ENCODE measurements at places on chromosomes 5 and 9. TPM values are rescaled to one million over a fixed set of nuclear protein-coding genes. Genes with fewer than 3 reads are reported as not detected.
A peak's percentile ranks its signal among the peaks of the same experiment; 100 is the strongest.

DNA sequence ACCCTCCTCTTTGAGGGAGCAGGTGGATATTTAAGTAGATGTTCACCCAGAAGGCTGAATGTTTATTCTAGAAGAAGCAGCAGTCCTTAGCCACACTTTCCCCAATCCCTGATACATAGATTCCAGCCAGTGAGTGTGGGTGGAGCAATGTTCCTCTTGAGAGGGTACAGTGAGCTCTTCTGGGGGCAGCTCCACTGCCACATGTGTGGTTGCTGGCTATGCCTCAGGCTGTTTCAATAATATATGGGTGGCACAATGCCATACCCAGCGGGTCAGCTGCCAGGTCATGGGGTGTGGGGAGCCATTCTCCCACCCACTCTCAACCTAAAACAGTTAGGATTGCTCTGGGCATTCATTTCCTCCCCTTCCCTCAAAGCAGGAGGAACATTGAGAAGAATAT, 61.6 kb upstream of the DAB2 start:
- DNase-seq = no peak

GRCh38 chr9:104765138-104765537, 1.2 kb downstream of the NIPSNAP3B start:
- no peak for DNase-seq

GRCh38 chr9:121386442-121387175, 16.6 kb upstream of the STOM start:
- DNase-seq = no peak

- DNase-seq = no peak
Observed at GRCh38 chr5:126368239-126368812, 54.9 kb upstream of the GRAMD2B start.

GRCh38 chr9:5712651-5713390, 83.9 kb downstream of the RIC1 start:
- no peak for DNase-seq

DNA sequence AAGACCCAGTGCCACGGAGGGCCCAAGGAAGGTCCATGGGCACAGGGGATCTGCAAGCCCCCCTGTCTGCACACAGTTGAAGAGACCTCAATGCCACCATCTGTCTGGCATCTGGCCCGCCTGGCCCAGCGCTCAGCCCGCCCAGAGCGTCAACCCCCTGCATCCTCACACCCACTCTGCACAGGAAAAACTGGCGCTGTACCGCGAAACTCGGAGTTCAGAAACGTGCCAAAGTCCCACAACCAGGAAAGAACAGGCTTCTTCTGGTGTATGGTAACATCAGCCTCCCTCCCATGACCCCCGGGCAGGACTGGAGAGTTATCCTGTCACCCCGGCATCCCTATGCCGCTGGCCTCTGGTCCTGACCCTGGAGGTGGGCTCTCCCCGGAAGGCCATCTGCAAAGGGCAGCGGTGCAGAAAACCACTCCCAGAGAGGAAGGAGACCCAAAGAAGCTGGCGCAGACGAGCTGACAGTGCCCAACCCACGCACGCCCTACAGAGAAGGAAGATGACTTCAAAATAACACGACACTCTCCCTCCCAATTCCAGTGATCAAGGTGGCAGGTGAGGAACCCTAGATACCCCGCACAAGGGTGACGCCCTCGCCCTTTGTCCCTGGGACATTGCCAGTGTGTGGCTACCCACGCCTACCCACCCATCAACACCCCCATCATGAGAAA, 18.9 kb downstream of the VAV2 start:
- DNase-seq = no peak

LMAN2 gene
- 218 TPM for total RNA-seq

- DNase-seq = no peak
Observed at GRCh38 chr9:97362777-97363545, 48.9 kb upstream of the TDRD7 start.

GRCh38 chr9:101073122-101073521, 44.6 kb downstream of the PLPPR1 start:
- no peak for DNase-seq

DNA sequence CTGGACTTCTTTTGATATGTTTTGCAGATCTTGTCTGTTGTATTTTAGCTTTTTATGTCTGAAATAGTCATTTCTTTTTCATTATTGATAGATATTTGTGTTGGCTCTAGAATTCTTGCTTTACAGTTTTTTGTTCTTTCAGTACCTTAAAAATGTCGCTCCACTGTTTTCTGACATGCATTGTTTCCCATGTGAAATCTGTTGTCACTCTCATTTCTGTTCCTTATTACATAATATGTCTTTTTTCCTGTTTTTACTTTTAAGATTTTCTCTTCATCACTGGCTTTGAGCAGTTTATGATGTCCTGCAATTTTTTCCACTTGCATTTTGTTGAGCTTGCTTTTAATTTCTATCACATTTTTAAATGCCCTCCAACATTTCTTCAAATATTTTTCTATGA, 270.4 kb upstream of the TARS1 start:
- no peak for DNase-seq

DNA sequence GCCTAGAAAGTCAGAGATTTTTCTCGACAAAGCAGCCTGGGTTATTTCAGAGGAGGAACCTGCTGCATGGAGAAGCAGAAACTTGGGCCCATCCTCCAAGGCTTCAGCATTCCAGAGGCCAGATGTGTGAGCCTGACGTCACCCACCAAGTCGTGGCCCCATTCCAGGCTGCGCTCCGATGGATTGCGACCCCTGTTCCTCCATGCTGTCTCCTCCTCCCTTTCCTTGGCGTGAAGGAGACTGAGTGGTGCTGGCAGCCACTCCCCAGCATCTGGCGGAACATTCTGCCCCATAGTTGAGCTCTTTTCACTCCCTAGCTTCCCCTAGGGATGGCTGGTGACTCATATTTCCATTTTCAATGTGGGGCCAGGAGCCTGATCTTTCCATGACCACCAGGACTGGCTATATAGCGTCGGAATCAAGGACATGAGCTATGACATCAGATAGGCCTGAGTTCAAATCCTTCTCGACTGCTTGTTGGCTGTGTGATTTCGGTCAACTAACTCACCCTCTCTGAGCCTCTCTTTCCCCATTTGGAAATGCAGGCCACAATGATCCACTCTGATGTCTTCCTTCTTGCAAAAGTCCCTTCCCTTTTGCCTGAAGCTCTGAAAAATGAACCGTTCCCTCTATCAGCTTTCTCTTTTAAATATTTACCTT, 24.5 kb upstream of the DUSP1 start:
- DNase-seq = peak; percentile 74

DNA sequence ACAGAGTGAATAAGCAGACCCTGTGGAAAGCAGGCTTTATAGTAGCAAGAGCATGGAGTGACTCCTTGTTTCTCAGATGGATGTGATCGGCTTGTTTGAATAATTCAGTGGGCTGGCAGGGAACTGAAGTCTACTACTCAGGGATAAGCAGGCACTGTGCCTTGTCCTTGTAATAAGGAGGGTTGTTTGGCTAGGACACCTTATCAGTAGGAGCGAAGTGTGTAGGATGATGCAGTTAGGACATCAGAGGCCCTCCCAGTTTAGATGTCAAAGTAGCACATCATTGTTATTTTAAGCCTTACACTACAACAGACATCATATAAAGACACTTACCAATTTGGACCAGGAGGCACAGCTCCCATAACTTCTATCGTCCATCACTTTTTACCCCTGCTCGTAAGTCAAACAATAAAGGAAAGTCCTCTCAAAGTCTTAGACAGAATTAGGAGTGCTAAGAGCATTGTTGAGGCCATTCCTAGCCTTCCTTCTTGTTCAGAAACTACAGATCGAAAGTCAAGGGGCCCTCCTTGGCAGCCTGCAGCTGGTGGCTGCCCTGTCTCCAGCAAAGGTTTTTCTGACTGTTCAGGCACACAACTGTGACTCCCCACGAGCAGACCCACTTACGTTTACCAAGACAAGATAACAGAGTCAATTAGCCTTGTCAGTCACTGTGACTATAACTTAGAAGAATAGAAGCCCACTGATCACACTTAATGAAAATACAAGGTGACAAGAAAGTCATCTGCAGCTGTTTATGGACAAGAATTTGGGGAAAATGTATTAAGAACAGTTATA, 218.6 kb downstream of the SNX18 start:
- DNase-seq = no peak

PCDHA11 gene
- 4.9 TPM for total RNA-seq

DNA sequence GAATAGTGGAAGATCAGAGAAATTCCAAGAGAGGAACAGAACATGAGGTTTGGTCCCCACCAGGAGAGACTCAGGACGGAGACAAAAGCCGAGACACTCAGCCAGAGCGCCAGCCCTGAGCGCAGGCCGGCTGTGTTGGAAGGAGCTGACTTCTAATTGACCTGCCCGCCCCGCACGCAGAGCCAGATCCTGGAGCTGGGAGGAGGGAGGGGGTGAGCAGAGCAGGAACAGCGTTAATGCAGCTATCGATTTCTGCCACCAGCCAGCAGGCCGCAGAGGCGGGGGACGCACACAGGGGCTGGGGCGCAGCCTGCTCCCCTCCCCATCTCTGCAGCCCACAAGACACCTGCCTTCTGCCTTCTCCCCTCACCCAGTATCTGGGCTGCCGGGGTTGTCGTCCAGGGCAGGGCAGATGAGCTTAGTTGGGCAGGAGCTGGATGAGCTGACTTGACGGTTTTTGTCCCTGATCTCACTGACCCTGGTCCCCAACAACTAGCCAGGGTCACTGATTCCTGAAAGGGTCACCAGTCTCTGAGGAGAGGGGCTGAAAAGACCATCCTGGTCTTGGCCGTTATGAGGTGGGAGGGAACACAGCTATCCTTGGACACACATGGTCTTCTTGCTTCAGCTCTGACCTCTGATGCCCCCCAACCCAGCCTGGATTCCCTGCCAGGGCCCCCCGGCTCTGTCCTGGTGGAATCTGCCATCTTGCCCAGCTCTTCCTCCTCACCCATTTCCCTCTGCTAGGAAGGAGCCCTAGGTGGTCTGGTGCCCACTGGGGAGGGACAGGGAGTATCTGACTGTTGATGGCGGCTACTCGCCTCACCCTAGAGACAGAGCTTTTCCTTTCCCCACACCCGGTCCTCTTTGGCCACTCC, 29.8 kb downstream of the CXXC5 start:
- peak; percentile 82 for DNase-seq

- no peak for DNase-seq
Observed at GRCh38 chr5:173855162-173855994, 32.8 kb upstream of the CPEB4 start.

DNA sequence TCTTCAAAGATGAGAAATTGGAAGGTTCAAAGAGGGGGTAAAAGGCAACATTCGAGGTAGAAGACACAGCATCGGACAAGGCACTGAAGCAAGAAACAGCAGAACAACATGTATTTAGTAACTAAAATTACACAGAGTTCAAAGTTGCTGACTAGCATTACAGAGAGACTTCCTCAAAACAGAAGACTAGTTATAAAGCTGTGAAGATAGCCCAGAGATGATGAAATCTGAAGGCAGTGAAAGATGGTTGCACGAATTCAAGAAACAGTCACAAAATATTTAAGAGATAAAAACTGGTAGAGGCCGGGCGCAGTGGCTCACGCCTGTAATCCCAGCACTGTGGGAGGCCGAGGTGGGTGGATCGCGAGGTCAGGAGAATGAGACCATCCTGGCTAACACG, 16.3 kb downstream of the MAPKAP1 start:
- no peak for DNase-seq
